ENCODE measurements at places on chromosomes 2 and 18.
A peak's percentile ranks its signal among the peaks of the same experiment; 100 is the strongest.

DNA sequence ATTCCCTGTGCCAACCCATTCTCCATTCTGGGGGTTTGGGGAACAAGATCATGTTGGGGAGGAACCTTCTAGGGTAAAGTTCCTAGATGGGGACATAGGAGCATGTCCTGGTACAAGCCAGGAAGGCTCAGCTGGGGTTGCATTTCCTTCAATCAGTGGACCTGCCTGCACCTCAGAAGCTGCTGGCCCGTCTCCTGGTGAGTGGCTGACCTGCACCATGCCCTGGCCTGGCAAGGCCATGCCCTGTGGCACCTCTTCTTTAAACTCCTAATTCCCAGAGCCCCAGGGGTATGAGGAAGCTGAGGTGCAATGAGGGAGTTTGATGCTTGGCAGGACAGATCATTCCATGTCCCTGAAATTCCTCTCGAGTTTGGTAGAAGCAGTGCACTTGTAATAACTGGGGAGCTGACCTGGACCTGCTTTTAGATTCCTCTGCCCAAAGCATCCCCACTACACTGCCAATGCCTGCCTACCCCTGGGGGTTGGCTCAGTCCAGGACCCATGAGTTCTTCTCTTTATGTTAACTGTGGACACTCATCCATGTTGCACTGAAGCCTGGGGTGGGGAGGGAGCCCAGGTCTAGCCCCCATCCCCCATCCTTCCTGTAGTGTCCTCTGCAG is 25.3 kb downstream of the MROH2A start:
- DNase-seq: no peak

- DNase-seq: no peak
These were observed 1.2 kb downstream of the TGOLN2 start for GRCh38 chr2:85326406-85327159.

GRCh38 chr2:209788925-209789324 is 17.3 kb downstream of the UNC80 start:
- DNase-seq: no peak

GRCh38 chr2:227323818-227324217 is 1.2 kb upstream of the MFF start:
- DNase-seq: no peak

DNA sequence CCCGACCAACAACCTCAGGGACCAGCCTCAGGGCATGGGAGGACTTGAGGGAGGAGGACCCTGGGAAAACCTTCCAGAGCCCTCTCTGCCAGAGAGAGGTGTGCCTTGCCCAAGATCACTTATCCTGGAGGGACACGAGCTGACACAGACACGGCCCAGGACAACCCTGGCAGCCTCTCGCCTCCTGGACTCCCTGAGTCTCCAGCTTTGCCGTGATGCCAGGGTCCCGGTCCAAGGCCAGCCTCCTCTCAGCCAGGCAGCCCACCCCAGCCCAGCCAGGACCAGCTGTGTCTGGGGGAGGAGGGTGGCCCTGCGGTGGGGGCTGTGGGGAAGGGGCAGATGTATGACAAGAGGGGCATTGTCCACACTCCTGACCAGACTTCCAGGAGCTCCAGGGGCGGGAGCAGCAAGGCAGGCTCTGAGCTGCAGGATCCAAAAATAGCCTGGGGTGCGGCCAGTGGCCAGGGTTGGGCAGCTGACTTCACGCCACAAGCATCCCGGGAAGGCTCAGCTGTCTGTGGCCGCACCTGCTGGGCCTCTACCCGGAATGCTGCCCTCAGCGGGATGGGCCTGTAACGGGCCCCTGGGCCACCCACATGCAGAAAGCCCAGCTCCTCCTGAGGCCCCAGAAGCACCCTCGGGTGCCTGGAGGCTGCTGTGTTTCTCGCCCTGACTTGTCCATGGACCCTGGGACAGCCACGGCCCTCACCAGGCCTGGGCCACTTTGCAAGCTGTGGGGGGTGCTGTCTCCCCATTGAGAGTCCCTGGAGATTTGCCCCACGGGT is 65.5 kb upstream of the GPC1 start:
- DNase-seq: peak; percentile 24

DNA sequence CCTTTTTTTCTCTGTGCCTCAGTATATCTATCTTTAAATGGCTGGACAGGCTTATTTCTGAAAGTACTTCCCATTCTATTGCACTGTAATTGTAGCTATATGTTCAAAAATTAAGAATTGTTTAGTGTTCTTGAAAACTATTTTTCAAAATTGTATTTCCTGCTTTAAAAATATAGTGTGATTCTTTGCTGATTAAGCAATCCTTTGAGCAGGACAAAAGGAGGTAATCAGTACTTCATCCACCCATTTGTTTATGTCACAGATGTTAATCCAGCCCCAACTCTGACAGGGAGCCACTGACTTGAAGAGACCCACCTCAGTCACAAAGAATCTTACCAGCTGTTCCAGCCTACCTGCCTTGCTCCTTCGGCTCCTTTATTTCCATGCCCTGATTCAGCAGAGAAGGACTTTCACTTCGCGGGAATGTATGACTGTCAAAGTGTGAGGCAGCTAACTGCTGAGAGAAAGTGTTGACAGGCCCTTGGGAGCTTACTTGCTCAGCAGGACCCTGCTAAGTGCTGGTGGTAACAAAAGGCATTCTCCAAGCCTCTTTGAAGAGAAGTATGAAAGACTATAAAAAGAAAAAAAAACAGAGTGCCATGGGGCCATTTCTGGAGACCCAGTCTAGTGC is 393.3 kb upstream of the CYRIA start:
- no peak for DNase-seq

DNA sequence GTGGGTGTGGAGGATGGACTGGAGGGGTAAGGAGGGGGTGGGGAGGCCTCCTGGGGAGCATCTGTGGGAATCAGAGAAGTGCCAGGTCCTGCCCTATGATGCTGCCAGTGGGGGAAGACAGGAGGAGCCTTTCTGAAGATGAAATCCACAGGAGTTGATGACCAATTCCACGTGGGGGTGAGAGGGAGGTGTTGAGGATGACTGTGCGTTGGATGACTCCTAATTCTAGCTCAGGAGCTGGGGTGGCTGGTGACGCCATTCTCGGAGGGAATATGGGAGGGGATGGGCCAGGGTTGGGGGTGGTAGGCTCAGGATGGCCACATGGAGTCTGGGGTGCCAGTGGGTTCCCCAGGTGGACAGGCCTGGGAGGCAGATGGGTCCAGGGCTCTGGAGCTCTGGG is 32.3 kb downstream of the EMX1 start:
- DNase-seq: no peak

DNA sequence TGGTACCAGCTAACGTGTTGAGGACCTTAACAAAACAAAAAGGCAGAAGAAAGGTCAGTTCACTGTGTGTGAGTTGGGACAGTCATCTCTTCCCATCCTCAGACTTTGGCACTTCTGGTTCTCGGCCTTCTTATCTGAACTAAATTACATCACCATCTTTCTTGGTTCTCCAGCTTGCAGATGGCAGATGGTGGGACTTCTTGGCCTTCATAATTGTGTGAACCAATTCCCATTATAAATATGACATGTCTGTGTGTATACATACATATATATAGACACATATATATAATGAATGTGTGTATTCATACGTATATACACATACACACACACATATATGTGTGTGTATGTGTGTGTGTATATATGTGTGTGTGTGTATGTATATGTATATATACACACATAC is 301.2 kb upstream of the TRIB2 start:
- DNase-seq: no peak

DNA sequence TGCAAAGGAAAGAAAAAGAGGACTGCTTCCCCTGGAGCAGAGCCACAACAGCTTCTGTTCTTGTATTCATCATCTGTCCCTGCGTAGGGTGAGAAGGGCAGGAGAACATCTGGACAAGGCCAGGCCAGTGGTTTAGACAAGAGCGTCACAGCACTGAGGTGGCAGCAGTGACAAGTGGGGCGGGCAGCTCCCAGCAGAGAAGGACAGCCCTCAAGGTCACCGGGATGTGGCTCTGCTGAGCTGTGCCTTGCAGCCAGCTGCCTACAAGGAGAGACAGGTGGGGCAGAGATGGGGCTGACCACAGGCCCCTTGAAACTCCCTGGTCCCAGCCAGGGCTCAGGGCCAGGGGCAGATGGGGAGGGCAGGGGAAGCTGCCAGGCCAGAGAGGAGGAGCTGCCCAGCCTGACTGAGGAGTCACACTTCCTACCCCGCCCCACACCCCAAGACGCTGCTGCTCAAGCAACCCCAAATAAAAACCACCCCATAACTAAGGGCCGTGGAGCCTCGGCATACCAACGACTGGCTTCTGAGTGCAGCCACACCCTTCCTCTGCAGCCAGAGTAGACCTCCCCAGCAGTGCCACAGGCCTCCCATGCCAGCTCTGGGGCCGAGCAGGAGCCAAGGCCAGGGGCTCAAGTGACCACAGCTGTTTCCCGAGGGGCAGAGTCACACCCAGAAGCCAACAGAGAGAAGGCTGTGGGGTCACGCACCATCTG is 5.4 kb downstream of the RAB11FIP5 start:
- no peak for DNase-seq

GRCh38 chr18:58697146-58697545 is 25.9 kb downstream of the MALT1 start:
- no peak for DNase-seq

DNA sequence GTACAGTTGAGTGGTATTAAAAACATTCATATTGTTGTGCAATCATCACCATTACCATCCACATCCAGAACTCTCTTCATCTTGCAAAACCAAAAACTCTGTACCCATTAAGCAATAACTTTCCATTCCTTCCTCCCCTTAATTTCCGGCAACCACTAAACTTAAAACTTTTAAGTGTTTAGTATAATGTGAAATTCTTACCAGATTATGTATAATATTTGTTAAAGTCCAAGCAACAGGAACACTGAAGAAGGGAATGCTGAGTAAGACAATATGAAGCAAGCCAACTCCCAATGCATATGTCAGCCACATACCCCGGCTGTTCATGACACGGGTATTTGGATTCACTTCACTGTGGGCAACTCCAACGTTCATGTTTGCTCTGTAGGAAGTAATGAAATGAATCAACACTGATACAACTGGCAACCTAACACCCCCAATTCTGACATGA is 1.9 kb downstream of the ORMDL1 start:
- no peak for DNase-seq

DNA sequence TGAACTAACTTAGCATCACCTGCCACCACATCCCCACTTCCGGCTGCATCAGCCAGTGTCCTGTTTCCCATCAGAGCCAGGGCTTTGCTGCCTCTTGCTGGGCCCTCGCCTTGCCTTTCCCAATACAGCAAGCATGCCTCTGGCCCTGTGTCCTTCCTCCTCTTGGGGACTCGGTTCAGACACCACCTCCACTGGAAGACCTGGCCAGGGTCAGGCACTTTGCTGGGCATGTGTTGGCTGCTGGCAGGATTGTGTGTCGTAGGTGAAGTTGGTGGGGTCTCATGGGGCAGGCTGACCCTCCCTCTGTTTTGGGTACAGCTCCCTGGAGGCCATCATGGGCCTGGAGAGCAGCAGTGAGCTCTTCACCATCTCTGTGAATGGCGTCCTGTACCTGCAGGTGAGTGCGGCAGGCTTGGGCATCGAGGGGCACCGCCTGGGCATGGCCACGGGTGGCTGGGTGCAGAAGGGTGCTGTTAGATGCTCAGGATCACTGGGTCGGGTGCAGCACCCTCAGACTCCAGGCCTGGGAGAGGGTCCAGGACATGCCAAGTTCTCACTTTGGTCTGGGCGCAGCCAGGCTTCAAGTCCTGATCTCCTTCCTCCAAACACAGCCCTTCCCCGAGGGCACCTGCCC is 6.6 kb downstream of the ERFE start:
- DNase-seq: no peak

GRCh38 chr2:24909555-24910177 is 10.4 kb downstream of the ADCY3 start:
- no peak for DNase-seq

GRCh38 chr2:1683297-1683696 is 61.0 kb downstream of the PXDN start:
- DNase-seq: no peak

- no peak for DNase-seq
These were observed 7.3 kb downstream of the TMX3 start for GRCh38 chr18:68707646-68708045.

GRCh38 chr2:100365434-100365833 is 43.1 kb upstream of the LONRF2 start:
- DNase-seq: no peak

DNA sequence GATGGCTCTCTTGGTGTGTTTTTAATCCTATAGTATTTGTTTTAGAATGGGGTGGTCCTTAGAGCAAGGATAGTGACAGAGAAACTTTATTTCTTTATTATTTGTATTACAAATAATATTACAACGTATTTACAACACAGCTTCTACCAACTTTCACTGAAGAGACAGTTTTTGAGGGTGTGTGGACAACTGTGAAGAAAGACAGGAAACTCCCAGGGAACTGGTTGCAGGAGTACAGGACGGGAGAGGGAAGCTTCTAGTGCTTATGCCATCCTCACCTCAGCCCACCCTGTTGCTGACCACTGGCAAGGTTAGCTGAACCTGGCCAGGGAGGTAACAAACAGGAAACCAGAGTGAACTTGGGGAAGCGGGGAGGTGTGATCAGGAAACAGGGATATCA is 251.7 kb downstream of the BCL11A start:
- no peak for DNase-seq

GRCh38 chr2:98013407-98014042 is 17.8 kb upstream of the TMEM131 start:
- DNase-seq: no peak
